ENCODE measurements at places on chromosomes 11 and 22.

- DNase-seq = no peak
Observed at GRCh38 chr11:117191680-117192400, 7.3 kb upstream of the TAGLN start.

DNA sequence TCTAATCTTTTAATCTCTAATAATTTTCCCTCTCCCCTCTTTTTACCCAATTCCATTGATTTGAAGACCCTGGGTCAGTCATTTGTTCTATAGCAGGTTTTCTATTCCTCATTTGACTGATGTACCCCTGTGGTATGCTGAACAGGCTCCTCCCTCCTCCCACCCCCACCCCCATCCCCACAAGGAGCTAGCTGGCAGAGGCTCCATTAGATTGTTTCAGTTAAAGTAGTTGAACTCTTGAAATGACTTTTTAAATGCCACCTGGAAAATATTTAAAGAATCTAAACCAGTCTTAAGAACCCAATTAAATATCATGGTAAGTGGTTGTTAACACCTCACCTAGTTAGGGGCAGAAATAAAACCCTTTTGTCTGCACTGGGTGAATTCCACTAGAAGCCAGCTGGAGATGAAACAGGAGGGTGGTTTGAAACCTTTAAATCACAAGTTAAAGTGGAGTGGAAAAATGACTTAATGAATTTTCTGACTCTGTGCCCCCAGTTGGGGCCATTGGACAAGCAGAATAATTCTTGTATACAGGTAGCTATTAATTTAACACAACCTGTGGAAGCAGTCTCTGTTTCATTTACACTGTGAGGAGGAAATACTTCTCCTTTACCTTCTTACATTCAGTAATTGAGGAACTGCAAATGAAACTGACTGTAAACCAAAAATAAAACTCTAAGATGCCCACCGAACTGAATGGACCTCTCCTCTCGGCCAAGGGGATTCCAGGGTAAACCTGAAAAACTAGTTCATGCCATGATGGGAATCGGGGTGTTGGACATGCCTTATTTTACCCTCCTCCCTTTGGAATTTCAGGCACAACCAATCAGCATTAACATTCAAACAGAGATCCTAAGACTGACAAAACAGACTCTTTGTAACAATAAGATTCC is 30.7 kb downstream of the PRR5L start:
- no peak for DNase-seq

DNA sequence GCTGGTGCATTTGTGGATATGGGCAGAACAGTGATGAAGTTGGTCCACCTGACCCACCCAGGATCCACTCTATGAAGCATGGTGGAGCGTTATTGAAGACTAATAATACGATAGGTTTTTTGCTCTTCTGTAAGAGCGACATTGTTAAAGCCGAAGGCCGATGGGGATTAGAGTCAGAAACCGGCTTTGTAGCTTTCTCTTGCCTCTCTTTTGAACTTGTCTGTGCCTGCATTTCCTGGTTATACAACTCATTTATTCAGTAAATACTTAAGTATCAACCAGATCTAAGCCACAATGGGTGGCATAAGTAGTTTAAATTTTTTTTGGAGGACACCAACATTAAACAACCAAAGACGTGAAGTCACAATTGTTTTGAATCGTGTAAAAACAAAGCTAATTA is 93.4 kb downstream of the ARHGAP42 start:
- DNase-seq = no peak

DNA sequence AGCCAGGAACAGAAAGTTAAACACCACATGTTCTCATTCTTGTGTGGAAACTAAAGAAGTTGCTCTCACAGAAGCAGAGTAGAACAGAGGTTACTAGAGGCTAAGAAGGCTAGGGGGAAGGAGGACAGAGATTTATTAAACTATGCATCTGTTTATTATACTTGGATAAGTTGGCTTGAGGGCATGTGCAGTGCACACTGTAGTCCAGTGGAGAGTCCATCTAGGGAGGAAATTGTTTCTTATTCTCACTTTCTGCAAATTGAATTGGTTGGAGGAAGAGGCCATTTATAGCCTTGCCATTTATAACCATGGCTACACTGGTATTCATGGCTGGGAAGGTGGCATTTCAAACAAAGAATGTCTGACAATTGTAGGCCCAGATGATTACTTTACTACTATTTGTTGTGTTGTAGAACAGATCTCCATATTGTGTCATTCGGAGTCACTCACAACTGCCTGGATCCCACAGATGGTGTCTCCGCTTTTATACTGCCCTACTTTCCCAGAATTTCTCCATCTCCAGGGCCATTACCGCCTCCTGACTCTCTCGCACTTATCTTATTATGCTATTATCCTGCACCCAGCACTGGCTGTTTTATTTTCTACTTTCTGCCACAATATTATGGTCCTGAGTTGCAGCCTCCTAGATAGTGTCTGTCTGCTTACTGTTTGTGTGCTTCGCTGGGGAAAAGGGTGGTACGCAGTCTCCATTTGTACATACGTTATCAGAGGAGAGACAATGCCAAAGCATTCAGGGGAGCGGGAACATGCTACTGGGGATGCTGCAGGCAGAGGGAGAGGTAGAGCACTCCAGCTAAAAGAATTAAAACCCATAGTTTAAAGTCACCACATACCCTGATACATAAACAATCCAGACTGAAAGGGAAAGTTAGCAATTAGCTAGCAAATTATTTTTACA is 169.3 kb upstream of the BLID start:
- no peak for DNase-seq

DNA sequence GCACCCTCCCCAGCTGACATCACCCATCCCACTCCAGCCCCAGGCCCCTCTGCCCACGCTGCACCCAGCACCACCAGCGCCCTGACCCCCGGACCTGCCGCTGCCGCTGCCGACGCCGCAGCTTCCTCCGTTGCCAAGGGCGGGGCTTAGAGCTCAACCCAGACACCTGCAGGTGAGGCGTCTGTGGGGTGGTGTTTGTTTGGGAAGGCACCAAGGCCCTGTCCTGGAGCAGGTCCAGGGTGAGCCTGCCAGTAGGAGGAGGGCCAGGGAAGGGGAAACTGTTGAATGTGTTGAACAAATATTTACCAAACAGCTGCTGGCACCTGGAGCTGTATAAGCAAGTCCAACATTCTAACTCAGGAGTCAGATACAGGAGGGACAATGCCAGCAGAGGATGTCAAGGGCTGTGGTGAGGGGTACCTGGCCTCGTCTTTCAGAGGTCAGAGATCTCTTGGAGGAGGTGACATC is 3.1 kb downstream of the VEGFB start:
- peak; percentile 14 for DNase-seq

DNA sequence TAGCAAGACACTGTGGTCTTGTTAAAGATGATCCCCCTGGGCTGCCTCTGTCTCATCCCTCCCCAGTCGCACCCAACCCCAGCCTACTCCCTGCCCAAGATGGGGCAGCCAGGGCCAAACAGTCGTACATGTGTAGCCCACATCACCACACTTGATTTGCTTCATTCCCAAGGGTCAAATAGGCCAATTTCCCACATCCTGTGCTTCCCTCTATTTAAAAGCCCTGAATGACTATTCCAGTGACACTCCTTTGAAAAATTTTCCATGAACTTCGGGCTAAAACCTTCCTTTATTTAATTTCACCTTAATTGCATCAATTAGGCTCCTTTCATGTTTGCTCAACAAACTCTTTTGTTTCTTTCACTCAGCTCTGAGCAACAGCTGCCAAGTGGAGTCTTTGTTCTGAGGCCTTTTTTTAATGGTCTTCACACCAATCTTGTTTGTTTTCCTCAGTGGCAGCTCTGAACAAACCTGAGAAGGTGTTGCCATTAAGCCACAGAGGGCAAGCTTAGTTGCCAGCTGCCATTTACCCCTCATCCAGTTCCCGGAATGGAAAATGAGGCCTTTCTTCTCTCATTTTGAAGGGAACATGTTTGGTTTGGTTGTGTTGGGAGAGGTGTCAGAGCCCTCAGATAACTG is 126.9 kb downstream of the APIP start:
- peak; percentile 34 for DNase-seq

GRCh38 chr11:19294444-19294843 is 53.7 kb upstream of the E2F8 start:
- DNase-seq = no peak

DNA sequence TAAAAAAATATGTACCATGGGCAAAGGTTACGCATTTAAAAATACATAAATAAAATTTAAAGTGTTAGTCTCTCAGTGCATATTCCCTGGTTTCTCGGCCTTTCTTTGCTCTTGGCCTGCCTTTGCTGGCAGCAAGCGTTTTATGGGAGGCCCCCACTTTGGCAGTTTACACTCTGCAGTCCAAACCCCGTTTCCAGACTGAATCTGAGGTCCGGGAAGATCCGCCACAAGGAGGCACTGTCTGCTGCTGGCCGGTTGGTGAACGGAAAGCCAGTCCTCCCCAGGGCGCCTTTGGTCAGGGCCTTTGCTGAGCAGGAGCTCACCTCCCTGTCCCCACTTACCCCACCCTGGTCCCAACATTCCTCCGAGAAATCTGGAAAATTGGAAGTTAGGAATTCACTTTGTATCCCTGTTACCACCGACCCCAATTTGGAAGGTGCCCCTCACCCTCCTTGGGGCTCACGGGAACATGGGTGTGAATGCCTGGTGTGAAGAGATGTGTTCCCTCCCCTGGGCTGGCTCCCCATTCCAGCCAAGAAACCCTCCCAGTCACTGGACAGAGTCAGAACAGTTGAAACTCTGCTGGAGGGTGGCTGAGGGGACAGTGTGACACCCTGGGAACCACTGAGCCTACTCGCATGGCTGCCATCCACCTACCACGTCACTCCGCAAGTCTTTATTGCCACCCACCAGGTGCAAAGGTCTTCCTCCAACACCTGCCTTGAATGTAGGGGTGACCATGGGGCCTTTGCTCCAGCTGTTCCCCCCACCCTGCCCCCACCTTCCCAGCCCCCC is 9.4 kb upstream of the SF1 start:
- DNase-seq = no peak

- DNase-seq = no peak
Observed at GRCh38 chr22:37525073-37525745, 6.0 kb upstream of the CARD10 start.

- DNase-seq = no peak
Observed at GRCh38 chr11:48011798-48012391, 31.5 kb downstream of the PTPRJ start.
